ENCODE measurements at places on chromosomes 4 and X.

GRCh38 chr4:896216-896615 is 35.9 kb downstream of the GAK start:
- peaks cover 25% of the 10 kb centered on the region for H3K36me3 ChIP-seq
- peaks cover 15% of the 10 kb centered on the region for H3K4me1 ChIP-seq
- no peak for DNase-seq
- H3K27ac ChIP-seq, result no peak overlapping the region

- DNase-seq, result no peak
- H3K36me3 ChIP-seq, result no peaks in the 10 kb centered on the region
- H3K4me3 ChIP-seq, result no peak overlapping the region
Observed at GRCh38 chrX:149433051-149433450, 72.1 kb downstream of the IDS start.

- no peaks in the 10 kb centered on the region for H3K36me3 ChIP-seq
- no peak for DNase-seq
- no peak overlapping the region for H3K4me3 ChIP-seq
- peaks cover 14% of the 10 kb centered on the region for H3K27me3 ChIP-seq
Observed at GRCh38 chr4:139987502-139987850, 166.5 kb downstream of the MAML3 start.

DNA sequence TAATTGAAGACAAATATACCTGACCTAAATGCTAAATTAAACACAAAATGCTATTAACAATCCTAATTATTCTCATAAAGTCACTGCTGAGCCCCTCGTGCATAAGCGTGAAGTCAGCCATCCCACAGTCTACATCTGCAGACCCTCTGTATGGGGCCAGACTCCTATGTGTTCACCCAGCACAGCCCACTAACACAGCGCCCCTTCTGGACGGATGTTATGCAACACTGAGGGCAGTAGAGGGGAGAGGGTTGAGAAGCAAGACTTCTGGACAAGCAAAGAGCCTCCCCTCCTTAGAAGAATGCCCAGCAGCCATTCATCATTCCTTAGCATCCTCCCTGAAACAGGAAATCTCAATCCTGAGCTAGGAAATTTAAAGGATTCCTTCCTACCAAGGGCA is 7.9 kb downstream of the TRPC3 start:
- DNase-seq, result no peak
- H3K4me3 ChIP-seq, result no peak overlapping the region
- peaks cover 53% of the 10 kb centered on the region for H3K27me3 ChIP-seq
- no peaks in the 10 kb centered on the region for H3K36me3 ChIP-seq
- H3K4me1 ChIP-seq, result peaks cover 6% of the 10 kb centered on the region

- H3K4me1 ChIP-seq, result no peaks in the 10 kb centered on the region
- H3K27ac ChIP-seq, result no peak overlapping the region
- H3K27me3 ChIP-seq, result peaks cover 8% of the 10 kb centered on the region
- H3K36me3 ChIP-seq, result no peaks in the 10 kb centered on the region
- DNase-seq, result no peak
Observed at GRCh38 chr4:78707793-78708192, 68.4 kb upstream of the BMP2K start.

Measured in central memory CD8-positive, alpha-beta T cell (primary cell).